ENCODE measurements at places on chromosomes 13 and 19.

- DNase-seq = no peak
These were observed 12.5 kb downstream of the GADD45B start for GRCh38 chr19:2488405-2488941.

GRCh38 chr13:42333613-42334328 lies 61.8 kb downstream of the AKAP11 start:
- no peak for DNase-seq

GRCh38 chr19:48842789-48843162 lies 6.5 kb upstream of the HSD17B14 start:
- DNase-seq = peak; percentile 47

DNA sequence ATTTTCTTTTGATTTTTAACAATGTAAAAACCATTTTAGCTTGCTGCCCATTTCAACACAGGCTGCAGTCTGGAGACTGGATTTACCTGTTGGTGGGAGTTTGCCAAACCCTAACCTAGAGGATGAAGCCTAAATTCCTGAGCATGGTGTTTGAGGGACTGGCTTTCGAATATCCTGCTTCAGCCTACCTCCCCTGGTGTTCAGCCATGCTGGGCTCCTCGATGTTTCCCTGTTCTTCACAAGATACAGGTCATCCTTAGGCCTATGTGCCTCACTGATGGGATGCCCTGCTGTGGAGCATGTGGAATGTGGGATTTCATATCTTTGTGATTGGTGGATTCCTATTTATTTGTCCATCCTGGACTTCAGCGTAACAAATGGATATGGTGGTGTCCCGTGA lies 20.4 kb upstream of the ERCC5 start:
- DNase-seq = no peak

DNA sequence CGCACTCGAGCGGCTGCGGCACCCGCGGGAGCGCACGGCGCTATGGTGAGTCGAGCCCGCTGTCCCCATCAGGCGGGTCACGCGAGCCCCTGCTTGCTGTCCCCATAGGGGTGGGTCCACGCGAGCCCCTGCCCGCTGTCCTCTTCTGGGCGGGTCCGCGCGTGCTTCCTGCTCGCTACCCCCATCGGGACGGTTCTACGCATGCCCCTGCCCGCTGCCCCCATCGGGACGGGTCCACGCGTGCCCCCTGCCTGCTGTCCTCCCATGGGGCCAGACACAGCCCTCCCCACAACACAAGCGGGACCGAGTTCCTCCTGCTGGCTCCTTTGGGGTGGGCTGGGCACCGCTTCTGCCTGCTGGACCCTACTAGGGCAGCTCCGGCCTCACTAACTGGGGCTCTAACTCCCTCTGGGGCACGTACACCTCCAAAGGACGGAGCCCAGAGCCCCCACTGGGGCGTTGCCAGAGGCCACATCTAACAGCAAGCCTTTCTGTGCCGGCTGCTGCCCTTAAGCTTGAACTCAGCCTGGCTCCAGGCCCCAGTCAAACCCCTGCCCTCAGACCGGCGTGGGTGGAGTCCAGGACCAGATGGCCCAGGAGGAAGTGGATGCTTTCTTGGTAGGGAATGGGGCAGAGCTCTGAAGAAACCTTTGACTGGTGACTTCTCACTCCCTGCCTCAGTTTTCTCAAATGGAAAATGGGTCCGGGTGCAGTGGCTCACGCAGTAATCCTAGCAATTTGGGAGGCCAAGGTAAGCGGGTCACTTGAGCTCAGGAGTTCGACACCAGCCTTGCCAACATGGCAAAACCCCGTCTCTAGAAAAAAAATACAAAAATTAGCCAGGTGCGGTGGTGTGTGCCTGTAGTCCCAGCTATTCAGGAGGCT lies 722 bp downstream of the COLGALT1 start:
- peak; percentile 25 for DNase-seq

- DNase-seq = no peak
These were observed 249.0 kb downstream of the LHFPL6 start for GRCh38 chr13:39353988-39354387.

GRCh38 chr19:6721773-6722172 lies 1.3 kb upstream of the C3 start:
- DNase-seq = no peak

DNA sequence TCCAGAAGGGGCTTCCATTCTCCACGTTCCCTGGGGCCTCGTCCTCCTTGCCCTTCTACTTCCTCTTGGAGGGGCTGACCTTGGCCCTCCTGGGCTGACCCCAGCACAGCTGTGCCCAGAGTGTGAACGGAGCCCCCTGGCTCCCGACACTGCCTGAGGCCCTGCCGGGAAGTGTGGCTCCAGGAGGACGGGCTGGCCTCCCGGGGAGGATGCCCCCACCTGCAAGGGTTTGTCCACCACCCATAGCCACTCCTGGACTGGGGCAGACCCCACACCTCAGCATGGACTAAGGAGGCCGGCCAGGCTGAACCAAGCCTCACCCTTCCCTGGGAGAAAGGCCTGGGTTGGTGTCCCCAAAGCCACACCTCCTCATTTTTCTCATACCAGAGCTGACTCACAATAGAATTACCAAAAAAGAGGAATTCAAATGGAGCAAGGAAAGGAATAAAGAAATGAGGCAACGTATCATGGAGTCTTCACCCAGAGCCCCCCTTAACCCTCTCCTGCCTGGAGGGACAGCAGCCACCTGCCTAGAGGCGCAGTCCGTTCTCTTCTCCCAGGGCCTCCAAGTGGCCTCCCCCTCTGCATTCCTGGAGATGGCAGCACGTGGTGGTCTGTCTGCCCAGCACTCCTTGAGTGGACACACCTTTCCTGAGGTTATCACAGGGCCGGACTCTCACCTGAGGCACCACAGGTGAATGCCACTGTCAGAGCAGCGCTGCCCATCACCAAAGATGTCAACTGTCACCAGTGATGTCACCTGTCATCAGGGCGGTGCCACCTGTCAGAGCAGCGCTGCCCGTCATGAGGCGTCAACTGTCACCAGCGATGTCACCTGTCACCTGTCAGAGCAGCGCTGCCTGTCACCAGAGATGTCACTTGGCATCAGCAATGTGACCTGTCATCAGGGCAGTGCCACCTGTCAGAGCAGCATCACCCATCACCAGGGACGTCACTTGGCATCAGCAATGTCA lies 3.1 kb upstream of the C13orf46 start:
- no peak for DNase-seq

DNA sequence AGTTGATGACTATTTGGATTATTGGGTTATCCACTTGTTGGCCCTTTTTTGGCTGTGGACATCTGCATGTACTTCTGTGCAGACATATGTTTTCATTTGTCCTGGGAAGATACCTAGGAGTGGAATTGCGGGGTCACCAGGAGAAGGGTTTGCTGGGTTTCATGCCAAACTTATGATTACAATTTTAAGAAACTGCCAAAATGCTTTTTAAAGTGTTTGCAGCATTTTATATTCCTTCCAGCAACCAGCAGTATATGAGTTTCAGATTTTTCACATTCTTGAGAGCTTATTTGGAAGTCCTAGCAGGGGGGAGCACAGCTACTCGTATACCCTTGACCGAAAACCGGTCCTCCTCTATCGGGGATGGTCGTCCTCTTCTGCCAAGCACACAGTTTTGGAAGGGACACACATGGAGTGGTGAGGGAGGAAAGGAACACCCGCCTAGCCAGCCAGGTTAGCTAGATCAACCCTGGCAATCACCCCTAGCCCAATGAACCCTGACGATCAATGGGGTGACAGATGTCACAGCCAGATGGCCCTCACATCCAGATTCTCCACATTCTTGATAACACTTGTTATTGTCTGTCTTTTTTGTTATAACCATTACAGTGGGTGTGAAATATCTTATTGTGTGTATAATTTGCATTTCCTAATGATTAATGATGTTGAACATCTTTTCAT lies 26.7 kb upstream of the RNF113B start:
- DNase-seq = no peak

DNA sequence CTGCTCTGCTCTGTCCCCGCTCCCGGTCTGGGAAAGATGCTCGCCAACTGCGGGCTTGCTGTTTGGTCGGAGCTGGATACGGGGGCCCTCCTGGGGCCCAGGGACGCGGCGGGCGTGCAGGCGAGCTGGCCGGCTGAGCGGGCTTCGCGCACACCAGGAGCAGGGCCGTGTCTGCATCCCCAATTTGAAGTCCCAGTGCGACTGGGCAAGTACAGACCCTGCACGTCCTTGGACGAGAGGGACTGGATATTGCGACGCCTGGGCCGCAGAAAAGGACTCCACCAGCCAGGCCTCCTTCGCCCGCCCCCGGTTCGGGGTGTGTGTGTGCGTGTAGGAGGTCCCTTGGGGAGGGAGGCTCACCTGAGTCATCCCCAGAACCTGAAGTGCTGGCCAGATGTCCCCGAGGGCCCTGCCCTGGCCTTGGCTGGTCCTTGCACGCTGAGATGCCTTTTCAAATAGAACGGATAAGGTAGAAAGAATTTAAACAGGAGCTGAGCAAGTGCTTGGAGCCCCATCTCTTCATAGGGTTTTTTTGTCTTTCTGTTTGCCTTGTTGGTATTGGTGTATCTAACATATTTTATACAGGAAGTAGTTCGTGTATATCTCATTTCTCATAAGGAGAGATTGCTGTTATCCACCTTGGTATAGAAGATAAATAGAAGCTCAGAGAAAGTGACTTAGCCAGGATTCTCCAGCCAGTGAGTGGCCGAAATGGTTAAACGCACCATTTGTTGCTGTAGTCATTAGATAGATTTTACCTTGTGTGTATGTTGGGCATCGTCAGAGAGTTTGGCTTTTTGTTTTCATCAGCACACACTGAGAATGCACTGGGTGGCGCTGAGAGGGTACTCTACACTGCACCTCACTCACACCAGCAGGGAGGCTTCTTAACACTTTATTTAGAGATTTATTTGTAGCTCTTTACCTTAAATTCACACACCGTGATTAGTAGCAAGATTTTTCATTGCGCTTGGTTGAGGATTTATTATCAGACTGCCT lies 1.1 kb downstream of the NAXD start:
- peak; percentile 21 for DNase-seq

- DNase-seq = no peak
These were observed 59.6 kb downstream of the USP12 start for GRCh38 chr13:27112006-27112405.

- peak; percentile 70 for DNase-seq
These were observed 26.8 kb upstream of the UBE2L5 start for GRCh38 chr13:30395192-30396158.

DNA sequence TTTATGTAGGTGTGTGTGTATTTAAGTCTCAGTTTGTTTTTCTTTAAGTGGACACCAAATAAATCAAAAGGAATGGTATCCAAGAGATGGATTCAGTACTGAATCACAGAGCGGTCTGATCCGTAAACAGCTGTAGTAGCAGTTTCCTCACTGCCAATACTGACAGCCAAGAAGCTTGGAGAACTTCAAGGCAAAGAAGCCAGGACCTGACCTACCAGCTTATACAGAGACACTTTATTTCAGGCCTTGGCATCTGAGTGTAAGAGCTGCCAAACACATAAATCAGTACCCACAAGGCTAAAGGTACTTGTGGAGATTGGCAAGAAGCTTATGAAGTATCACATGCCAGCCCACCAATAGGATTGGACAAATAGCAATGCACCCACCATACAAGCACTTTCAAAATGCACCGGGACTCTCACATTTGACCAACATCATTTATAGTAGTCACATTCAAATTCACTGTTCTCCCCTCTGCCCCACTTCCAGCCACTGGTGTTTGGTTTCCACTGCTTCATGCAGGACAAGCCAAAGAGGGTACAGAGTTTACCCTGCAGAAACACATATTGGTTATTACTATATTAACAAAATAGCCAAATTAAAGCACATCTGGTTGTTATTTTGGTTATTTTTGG lies 357.9 kb downstream of the KLF12 start:
- DNase-seq = no peak

DNA sequence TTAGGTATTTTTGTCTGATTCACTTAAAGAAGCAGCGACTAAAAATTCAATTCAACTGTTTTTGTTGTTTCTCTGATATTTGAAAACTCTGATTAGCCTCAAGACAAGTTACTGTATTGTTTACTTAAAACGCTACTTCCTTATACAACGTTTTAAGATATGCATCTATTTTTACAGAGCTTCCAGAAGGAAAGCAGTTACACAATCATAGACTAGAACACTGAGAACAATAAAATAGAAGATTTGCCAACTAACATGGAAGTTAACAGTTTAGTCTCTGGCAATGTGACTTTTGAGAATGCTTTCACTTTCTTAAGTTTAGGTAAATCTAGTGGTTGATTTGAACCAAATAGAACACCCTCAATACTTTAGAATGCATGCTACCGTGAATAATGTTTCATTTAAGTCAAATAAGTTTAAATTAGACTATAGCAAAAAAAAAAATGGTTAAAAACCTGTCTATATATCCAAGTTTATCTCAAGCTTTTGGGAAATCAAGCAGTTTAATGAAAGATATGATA lies 614.8 kb downstream of the DACH1 start:
- no peak for DNase-seq

- DNase-seq = no peak
These were observed 113.0 kb downstream of the UFM1 start for GRCh38 chr13:38462605-38463004.

All from NCI-H345 (cell line).